Kidney epithelial cell (primary cell): ENCODE measurements at places on chromosomes 5 and 9. TPM values are rescaled to one million over a fixed set of nuclear protein-coding genes. Genes with fewer than 3 reads are reported as not detected.

The ADAMTS2 gene
- total RNA-seq = 1.8 and 2.3 TPM in 2 replicates

The LVRN gene
- under 0.01 TPM in 1 of 2 replicates, not detected in the other for total RNA-seq

The GMCL2 gene
- not detected in 2 replicates for total RNA-seq

The MEGF10 gene
- total RNA-seq = 0.96 and 1.3 TPM in 2 replicates

The THG1L gene
- total RNA-seq = 17.9 and 18.6 TPM in 2 replicates

The FGD3 gene
- 0.41 and 0.46 TPM in 2 replicates for total RNA-seq

The IL6ST gene
- 139 and 166 TPM in 2 replicates for total RNA-seq

The CYSRT1 gene
- total RNA-seq = 2.1 and 3.8 TPM in 2 replicates

The GOLGA1 gene
- total RNA-seq = 12.5 and 16.3 TPM in 2 replicates

The SOX30 gene
- 0.08 TPM in 1 of 2 replicates, not detected in the other for total RNA-seq

The DMRT2 gene
- 0.17 TPM in 1 of 2 replicates, not detected in the other for total RNA-seq

The GRIN1 gene
- total RNA-seq = 0.04 TPM in 1 of 2 replicates, not detected in the other

The ZSWIM6 gene
- 18.5 and 22.5 TPM in 2 replicates for total RNA-seq

The PCDHA12 gene
- total RNA-seq = 0.08 and 0.96 TPM in 2 replicates

The CFAP157 gene
- 0.07 TPM in 1 of 2 replicates, not detected in the other for total RNA-seq

The IFNA21 gene
- not detected in 2 replicates for total RNA-seq

The TTF1 gene
- 11.5 and 13.8 TPM in 2 replicates for total RNA-seq

The OGN gene
- total RNA-seq = not detected in 2 replicates

The SPINK7 gene
- total RNA-seq = not detected in 2 replicates

The TMOD1 gene
- 0.08 and 0.14 TPM in 2 replicates for total RNA-seq

The NMUR2 gene
- not detected in 2 replicates for total RNA-seq

The C5orf58 gene
- not detected in 2 replicates for total RNA-seq

The AQP7 gene
- total RNA-seq = not detected in 2 replicates

The EQTN gene
- not detected in 2 replicates for total RNA-seq

The CCNO gene
- total RNA-seq = 1.3 and 3.9 TPM in 2 replicates

The SPATA31D4 gene
- total RNA-seq = not detected in 2 replicates

The GRXCR2 gene
- total RNA-seq = not detected in 2 replicates

The SCGB3A1 gene
- 3.7 TPM in 1 of 2 replicates, not detected in the other for total RNA-seq

The ARRDC3 gene
- 35.2 and 39.1 TPM in 2 replicates for total RNA-seq

The OR13F1 gene
- not detected in 2 replicates for total RNA-seq

The NUTM2F gene
- not detected in 2 replicates for total RNA-seq

The SLC6A19 gene
- total RNA-seq = not detected in 2 replicates
